ENCODE measurements at places on chromosomes 1 and 21.

- no peak for DNase-seq
Observed at GRCh38 chr1:232493869-232494268, 136.1 kb downstream of the SIPA1L2 start.

GRCh38 chr1:7678491-7679158, 92.5 kb upstream of the VAMP3 start:
- DNase-seq: no peak

GRCh38 chr1:10969267-10969970, 43.0 kb upstream of the TARDBP start:
- DNase-seq: no peak

DNA sequence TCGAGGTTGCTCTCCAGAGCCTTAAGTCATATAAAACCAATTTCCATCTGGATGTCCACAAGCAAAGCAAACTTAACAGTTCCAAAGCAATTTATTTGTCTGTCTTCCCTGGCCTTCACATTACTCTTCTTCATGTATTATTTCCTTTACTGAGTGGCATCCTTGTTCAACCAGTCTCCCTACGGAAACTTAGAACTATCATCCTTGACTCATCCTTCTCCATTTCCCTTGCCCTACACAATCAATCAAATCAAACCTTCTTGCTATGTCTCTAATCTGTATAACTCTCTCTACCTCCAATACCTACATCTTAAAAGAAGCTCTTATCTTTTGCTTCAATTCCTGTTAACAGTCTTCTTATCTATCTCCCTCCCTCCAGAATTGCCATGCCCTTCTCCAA, 25.4 kb downstream of the EGLN1 start:
- DNase-seq: no peak

- DNase-seq: peak; percentile 23
Observed at GRCh38 chr1:47650205-47650604, 212.4 kb downstream of the FOXD2 start.

DNA sequence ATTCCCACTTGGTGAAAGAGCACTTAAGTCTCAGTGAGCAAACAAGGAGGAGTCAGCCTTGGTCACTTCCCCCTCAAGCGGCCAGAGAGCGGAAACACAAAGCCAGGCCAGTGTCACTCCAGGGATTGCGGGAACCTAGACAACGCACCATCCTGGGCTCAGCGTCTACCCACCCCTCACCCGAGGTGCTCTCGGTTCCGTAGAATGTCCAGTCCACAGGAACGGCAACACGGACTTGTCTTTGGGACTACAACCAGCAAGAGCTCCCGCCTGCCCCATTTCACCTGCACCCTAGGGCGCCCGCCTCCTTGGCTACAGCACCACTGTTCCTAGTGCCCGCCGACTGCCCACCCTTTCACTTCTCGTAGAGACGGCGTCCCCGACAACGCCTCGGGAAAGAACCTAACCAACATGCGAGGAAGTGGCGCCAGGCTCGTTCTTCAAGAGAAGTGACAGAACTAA, 509 bp downstream of the GDAP2 start:
- peak; percentile 30 for DNase-seq

GRCh38 chr1:111516005-111516535, 12.6 kb upstream of the ADORA3 start:
- no peak for DNase-seq

DNA sequence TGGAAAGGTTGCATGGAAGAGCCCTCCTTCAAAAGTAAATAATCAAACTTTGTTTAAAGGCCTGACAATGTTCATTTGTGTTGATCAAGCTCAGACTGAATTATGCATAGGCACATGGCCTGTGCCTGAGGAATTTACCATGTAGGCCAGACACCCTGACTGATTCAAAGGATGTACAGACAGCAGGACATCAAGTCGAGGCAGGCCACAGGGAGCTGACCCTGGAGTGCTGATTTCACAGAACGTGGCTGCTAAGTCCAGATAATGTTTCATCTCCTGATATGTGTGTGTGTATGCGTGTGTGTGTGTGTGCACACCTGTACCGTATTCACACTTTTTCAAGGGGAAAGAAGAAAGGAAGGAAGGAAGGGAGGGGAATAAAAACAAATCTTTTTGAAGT, 34.1 kb downstream of the NAV1 start:
- no peak for DNase-seq

- no peak for DNase-seq
Observed at GRCh38 chr1:150210706-150211105, 25.2 kb downstream of the ANP32E start.

DNA sequence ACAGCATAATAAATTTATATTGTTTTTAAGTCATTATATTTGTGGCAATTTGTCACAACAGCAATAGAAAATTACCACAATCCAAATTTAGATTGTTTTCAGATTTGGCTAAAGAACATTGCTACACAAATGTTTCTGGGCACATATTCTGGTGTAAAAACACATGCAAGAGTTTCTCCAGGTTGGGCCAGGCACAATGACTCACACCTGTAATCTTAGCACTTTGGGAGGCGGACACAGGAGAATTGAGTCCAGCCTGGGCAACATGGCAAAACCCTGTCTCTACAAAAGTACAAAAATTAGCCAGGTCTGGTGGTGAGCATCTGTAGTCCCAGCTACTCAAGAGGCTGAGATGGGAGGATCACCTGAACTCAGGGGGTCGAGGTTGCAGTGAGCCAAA, 8.4 kb downstream of the ERO1B start:
- no peak for DNase-seq

DNA sequence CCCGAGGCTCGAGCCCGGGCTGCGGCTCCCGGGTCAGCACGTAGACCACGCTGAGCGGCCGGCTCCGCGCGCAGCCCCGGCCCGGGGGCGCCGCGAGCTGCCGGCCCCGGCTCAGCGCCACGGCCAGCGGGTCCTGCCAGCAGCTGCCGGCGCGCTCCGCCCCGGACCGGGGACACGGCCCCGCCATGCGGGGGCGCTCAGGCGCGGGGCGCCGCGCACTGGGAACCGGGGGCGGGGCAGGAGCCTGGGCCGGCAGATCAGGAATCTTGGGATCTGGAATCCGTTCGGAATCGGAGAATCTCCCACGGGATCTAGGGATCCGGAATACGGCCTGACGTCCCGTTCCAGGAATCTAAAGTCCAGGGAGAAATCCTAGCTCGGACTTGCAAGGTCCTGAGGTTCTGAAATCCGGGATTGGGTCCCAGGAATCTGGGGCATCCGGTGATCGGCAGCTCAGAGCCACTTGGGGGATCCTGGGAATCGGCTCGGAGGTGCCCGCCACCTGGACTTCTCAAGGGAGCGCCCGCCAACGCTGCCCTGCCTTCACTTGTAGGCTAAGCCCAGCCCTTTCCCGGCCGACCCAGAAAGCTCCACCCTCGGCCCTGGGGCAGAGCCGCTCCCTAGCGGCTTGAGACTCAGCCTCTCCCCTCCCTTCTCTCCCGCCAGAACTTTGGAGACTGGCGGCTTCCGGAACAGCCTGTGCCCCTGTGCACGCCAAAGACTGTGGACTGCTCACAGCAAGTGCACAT, at the start of gene MAP3K6:
Gene MAP3K6, minus strand, starts transcription at position 551 of the 749 bp plus-strand sequence. Its CDS starts 364 bp downstream, at position 187.
- peak; percentile 61 for DNase-seq

GRCh38 chr21:15250384-15250783, 185.6 kb upstream of the NRIP1 start:
- DNase-seq: peak; percentile 66
